Large intestine (tissue), 12 donors: ENCODE measurements at places on chromosomes 7 and 10. TPM values are rescaled to one million over a fixed set of nuclear protein-coding genes. Genes with fewer than 3 reads are reported as not detected.

- H3K27me3 ChIP-seq: no peaks in the 10 kb centered on the region
- H3K36me3 ChIP-seq: peaks cover 12% of the 10 kb centered on the region
- H3K27ac ChIP-seq: no peak overlapping the region
- no peak overlapping the region for H3K4me3 ChIP-seq
- no peak for DNase-seq
- peaks cover 13% of the 10 kb centered on the region for H3K4me1 ChIP-seq
Observed at GRCh38 chr7:80900583-80901576, 18.0 kb downstream of the SEMA3C start.

DNA sequence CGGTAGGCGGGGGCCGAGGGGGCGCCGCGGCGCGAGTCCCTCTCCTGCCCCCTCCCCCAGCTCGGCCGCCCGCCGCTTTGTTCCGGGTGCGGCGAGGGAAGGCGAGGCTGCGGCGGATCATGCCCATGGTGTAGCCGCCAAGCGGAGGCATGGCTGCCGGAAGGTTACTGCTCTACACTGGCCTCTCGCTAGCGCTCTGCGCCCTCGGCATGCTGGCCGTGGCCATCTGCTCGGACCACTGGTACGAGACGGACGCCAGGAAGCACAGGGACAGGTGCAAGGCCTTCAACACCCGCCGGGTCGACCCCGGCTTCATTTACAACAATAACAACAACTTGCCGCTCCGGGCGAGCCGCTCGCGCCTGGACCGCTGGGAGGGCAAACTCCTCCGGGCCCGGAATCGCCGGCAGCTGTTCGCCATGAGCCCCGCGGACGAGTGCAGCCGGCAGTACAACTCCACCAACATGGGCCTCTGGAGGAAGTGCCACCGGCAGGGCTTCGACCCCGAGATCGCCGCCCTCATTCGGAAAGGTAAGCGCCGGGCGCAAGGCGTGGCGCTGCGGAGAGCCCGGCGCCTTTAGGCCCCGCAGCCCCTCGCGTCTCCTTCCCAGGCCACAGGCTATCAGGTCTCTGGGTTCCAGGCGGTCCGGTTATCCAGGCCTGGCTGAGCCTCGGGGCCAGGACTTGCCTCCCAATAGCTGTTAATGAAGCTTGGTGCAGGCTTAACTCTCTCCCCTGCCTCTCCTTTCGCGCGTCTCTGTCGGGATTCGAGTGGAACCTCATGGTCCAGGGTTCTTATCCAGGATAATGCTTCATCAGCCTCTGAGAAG is 513 bp downstream of the TMEM178B start:
- H3K4me3 ChIP-seq: peak overlapping the region; percentile 28
- DNase-seq: no peak
- H3K27ac ChIP-seq: no peak overlapping the region
- no peaks in the 10 kb centered on the region for H3K36me3 ChIP-seq

GRCh38 chr7:25922296-25922695 is 229.7 kb upstream of the NFE2L3 start:
- H3K27ac ChIP-seq: no peak overlapping the region
- no peaks in the 10 kb centered on the region for H3K36me3 ChIP-seq
- no peak overlapping the region for H3K4me3 ChIP-seq
- no peaks in the 10 kb centered on the region for H3K4me1 ChIP-seq
- no peaks in the 10 kb centered on the region for H3K27me3 ChIP-seq
- DNase-seq: no peak

DNA sequence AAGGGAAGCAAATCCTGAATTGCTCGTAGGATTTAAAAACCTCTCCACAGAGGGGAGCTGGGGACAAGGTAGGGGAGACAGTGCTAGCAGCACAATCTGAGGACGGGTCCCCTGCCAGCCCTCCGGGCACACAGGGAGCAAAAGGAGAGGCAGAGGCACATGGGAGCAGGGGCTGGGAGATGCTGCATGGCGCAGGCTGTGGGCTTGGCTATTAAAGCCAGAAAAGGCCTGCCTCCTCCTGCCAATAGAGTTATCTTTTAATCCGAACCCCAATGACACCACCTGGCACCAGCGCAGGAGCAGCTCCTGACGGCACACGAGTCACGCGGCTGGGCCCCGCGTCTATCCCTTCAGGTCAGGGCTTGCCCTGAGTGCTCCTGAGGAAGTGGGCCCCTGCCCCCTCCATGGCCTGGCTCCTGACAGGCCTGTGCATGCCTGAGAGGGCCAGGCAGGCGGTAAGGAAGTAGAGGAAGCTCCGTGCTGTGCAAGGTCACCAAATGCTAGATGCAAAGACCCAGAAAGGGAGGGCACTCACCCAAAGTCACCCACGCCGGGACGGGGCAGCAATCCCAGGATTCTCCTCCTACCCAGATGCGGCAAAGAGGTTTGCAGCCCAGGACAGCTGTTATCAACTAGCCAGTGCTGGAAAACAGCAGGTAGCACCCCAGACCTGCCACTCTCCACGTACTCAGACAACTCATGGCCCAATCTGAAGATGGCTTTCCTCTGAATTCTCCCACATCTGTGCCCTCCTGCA is 28.1 kb downstream of the DLG5 start:
- peaks cover 7% of the 10 kb centered on the region for H3K36me3 ChIP-seq
- peak overlapping the region; percentile 70 for H3K27ac ChIP-seq

DNA sequence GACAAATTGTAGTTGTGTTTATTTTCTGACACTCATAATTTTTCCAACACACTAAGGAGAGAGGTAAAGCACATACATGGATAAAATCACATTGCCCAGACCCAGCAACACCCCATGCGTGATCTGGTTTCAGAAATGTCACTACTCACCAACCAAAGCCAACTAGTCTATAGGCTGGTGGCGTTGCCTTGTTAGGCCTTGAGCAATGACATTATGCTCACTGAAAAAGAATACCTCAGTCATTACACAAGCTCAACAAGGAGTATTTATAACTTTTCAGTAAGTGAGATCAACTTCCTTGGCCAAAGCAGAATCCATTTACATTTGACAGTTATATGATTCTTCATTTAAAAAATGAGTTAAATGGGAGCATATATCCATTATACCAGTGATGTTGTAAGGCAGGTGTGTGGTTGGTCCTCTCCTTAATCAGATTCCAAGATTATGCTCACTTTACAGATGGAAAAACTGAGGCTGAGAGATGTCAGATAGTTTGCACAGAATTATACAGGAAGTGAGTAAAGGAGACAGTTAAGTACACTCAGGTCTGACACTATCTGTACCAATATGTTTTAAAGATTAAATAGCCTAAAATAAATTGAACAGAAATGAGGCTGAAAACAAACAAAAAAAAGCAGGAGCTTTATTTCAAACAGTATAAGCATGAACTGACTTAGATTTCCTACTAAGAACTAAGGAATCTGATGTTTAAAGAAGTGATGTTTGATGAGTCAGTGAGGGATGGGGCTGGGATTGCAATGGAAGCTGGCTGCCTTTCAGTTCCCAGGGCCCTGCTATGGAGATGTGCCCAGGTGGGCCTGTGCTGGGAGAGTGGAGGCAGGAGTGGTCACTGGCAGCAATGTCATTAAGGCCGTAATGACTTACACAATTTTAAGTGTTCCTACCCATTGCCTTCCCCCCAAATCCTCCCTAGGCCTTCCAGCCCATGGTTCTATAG is 118.3 kb downstream of the RAPGEF5 start:
- no peaks in the 10 kb centered on the region for H3K4me1 ChIP-seq
- no peak for DNase-seq
- no peak overlapping the region for H3K4me3 ChIP-seq
- H3K36me3 ChIP-seq: peaks cover 8% of the 10 kb centered on the region
- H3K27me3 ChIP-seq: no peaks in the 10 kb centered on the region

GRCh38 chr7:150323682-150324372 is 482 bp upstream of the ACTR3C start:
- H3K27ac ChIP-seq: peak overlapping the region; percentile 85
- H3K4me1 ChIP-seq: peaks cover 22% of the 10 kb centered on the region
- H3K4me3 ChIP-seq: peak overlapping the region; percentile 82
- peaks cover 32% of the 10 kb centered on the region for H3K36me3 ChIP-seq

DNA sequence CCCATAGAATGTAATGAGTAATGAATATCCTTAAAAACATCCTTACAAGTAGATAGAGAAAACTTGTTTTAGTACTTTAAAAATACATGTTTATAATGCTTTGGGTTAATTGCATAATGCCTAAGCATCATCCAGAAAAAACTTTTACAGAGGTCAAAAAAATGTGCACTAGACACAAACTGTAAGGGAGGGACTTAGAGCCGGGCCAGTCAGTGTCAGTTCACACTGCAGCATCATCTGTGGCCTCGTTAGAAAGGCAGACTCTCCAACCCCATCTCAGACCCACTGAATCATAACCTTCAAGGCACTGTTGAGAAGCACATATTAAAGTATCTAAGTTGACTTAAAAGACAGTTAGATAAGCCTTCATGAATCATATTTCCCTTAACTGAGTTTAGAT is 230.1 kb upstream of the PRPS1L1 start:
- H3K4me3 ChIP-seq: no peak overlapping the region
- no peaks in the 10 kb centered on the region for H3K4me1 ChIP-seq
- no peaks in the 10 kb centered on the region for H3K27me3 ChIP-seq
- H3K36me3 ChIP-seq: no peaks in the 10 kb centered on the region

DNA sequence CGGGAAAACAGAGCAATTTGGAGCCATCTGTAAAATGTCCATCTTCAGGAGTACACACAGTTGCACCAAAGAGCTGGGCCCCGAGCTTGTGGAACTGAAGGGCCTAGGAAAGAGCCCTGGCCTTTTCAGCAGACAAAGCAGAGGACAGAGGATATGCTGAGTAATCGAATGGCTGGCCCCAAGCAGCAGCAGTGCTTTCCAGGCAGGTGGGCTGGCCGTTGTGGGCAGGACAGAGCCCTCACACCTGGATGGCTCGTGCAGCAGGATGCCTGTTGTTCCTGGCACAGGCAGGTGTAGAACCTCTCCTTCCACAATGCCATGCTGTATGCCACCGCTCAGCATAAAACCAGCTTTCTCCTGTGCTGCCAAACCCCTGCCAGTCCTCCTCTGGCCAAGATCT is 32.5 kb upstream of the TNS3 start:
- no peak for DNase-seq
- peaks cover 20% of the 10 kb centered on the region for H3K4me1 ChIP-seq
- no peak overlapping the region for H3K27ac ChIP-seq
- no peaks in the 10 kb centered on the region for H3K27me3 ChIP-seq

DNA sequence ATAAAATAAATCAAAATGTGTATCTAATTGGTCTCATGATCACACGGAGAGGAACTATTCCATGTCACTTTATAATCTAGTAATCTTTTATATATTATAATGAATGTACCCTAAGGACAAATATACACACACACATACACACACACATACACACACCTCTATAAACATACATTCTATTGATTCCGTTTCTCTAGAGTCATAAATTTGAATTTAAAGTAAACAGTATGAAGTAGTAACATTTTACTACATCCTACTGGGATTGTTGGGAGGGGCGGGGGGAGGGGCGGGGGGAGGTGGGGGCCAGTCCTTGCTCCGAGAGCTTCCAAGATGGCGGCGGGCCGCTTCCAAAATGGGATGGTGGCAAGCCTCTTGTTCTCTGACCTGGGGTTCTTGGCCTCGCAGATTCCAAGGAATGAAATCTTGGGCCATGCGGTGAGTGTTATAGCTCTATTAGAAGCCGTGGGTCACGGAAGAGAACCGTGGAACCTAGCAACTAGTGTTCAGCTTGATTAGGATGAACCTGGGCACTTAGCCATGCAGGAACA is 143.2 kb downstream of the REEP3 start:
- H3K4me3 ChIP-seq: no peak overlapping the region
- H3K36me3 ChIP-seq: no peaks in the 10 kb centered on the region
- H3K27me3 ChIP-seq: no peaks in the 10 kb centered on the region
- H3K27ac ChIP-seq: no peak overlapping the region
- no peak for DNase-seq

DNA sequence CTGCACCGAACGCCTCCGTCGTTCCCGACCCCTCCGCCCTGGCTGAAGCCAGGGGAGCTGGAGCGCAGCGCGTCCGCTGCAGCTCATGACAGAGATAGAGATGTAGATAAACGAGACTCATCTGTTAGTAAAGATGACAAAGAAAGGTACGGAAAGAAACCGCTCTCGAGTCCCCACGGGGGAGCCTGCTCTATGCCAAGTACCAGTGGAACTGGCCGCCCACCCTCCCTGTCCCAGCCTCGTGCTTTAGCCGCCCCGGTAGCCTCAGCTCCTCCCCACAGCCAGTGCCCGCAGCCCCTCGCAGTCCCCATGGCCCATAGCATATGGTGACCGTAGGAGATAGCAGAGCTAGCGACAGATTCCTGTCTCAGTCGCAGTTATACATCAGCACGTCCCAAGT is 344.7 kb upstream of the GALNT17 start:
- H3K4me1 ChIP-seq: no peaks in the 10 kb centered on the region
- DNase-seq: no peak
- no peaks in the 10 kb centered on the region for H3K27me3 ChIP-seq
- no peak overlapping the region for H3K4me3 ChIP-seq
- peaks cover 88% of the 10 kb centered on the region for H3K36me3 ChIP-seq

DNA sequence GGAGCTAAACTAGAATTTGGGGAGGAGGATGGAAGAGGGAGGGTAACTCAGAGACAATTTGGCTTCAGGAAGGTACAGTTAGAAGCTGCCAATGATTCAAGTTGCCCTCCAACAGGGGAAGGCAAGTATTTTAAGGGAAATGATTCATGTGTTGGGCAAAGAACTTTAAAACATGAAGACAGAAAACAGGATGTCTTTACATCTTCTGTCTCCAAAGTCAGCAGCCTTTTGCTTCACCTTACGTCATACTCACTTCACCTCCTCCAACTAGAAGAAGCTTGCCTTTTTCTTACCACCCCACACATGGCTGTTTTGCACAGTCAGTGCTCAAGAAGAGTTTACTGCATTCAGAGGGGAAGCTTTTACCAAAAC is 36.1 kb downstream of the PPP1R3C start:
- peaks cover 54% of the 10 kb centered on the region for H3K4me1 ChIP-seq
- H3K36me3 ChIP-seq: no peaks in the 10 kb centered on the region
- peak overlapping the region; percentile 89 for H3K27ac ChIP-seq
- no peak for DNase-seq
- no peaks in the 10 kb centered on the region for H3K27me3 ChIP-seq
- no peak overlapping the region for H3K4me3 ChIP-seq

DNA sequence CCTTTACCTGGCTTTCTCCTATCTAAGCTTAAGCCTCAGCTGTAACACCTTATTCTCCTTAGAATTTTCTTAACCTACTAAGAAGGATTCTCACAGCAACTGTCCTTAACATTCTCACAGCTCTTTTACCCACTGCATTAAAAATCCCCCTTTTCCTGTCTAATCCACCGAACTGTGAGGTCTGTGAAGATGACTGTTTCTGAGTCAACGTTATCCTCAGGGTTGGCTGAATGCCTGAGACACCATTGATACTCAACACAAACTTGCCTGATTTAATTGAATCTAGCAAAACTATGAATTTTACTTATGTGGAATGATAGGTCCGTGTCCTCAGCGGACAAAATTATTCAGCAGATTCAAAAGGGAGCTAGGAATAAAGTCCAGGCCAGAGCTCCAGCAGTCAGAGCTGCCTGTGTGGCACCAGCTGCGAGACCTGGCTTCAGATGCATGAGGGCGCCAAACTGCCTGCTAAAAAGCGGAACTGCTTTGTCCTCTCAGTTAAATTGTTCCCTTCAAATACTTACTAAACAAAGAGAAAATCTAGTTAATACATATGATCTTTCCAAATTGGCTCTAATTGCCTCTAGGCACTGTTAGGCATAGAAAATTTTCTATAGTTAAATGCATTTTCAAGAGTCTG is 33.4 kb upstream of the VWDE start:
- H3K4me3 ChIP-seq: no peak overlapping the region
- DNase-seq: no peak
- H3K4me1 ChIP-seq: no peaks in the 10 kb centered on the region

PLXDC2 gene
- 19.0 TPM for polyA plus RNA-seq

TRPV5 gene
- 0.73 TPM for polyA plus RNA-seq

CDH23 gene
- 1.7 TPM for polyA plus RNA-seq

TAS2R41 gene
- not detected for polyA plus RNA-seq

EBF3 gene
- polyA plus RNA-seq: 7.5 TPM

TUBAL3 gene
- 33.9 TPM for polyA plus RNA-seq

ANKRD61 gene
- 2.4 TPM for polyA plus RNA-seq
